T-helper 9 cell (primary cell): ENCODE measurements at places on chromosomes 7 and 10.

DNA sequence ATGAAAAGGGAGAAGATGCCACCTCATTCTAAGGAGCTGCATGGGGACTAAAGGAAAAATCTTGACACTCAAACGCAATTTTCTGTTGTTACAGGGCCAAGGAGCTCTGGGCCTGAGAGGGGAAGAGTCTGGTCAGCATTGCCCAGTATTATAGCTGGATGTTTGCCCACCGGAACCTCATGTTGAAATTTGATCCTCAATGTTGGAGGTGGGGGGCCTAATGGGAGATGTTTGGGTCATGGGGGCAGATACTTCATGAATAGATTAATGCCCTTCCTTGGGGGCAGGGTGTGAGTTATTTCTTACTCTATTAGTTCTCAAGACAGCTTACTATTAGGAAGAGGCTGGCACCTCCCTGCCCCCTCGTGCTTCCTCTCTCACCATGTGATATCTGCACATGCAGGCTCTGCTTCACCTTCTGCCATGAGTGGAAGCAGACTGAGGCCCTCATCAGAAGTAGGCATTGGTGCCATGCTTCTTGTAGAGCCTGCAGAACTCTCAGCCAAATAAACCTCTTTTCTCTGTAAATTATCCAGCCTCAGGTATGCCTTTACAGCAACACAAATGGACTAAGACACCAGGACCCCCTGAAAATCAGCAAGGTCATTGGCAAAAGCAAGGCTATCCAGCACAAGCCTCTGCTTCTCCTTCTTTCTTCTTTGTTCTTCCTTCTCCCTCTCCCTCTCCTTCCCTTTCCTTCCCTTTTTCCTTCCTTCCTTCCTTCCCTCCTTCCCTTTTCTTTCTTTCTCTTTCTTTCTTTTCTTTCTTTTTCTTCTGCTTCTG, 15.1 kb downstream of the GCK start:
- no peak for DNase-seq

DNA sequence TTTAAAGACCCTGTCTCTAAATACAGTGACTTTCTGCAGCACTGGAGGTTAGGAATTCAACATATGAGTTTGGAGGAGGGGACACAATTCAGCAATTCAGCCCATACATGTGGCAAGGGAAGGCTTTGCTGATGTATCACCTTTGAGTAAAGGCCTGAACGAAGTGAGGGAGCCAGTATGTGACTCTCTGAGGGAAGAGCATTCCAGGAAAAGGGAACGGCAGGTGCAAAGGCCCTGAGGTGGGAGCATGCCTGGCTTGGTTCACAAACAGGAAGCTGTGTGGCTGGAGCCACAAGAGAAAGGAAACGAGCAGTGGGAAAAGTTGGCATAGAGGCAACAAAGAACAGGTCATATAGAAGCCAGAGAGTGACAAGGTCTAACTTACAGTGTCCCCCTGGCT, 72.9 kb downstream of the MTPN start:
- no peak for DNase-seq

DNA sequence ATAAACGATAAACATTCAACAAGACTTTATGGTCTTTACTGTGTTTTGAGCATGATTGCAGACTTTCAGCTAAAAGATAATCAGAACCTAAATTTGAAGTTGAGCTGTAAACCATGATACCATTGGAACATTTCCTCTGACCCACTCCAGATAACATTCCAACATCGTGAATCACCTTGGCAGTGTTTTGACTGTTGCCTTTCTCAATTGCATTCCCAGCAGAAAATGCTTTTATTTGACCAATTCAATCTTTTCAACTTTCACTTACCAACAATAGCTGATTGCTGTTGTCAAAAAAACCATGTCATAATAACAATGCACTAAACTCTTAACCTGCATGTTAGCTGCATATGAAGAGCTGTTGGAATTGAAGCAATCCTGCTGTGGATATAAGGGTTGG, 165.5 kb downstream of the MDFIC start:
- no peak for DNase-seq

- DNase-seq, result no peak
Observed at GRCh38 chr7:20738518-20739481, 47.9 kb downstream of the SP8 start.

GRCh38 chr7:55019691-55020465, 1.1 kb downstream of the EGFR start:
- DNase-seq, result no peak

DNA sequence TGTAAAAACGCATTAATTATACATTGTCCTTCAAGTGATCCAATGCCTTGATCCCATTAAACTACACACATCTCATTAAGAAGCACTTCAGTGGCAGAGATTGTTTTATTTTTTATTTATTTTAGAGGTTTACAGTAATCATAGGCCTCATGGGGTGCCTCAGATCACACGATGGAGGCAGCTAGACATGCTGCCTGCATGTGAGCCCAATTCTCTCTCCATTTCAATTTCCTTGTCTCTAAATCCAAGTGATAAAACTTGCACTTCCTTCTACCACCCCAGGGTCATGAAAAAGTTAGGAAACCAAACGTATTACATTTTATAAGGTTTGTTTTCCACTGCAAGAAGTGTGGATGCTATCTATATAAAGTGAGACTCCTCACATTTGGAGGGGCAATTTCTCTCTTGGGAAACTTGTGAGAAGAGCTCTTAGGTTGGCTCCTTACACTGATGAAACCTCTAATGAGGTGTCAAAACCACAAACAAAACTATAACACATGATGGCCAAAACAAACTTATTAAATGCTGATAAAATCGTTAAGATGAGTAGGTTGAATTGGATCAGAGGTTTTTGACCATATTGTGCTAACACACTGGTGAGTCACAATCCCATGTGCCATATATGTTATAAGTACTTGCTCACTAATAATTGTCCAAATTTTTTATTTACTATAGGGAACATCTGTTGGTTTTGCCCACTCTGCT, 22.3 kb upstream of the XPNPEP1 start:
- no peak for DNase-seq

GRCh38 chr10:54470324-54470631, 330.8 kb downstream of the PCDH15 start:
- DNase-seq, result no peak

GRCh38 chr7:2886391-2886790, 42.3 kb upstream of the GNA12 start:
- no peak for DNase-seq

GRCh38 chr7:156148995-156149394, 336.7 kb upstream of the SHH start:
- DNase-seq, result no peak

- no peak for DNase-seq
Observed at GRCh38 chr7:84372155-84372621, 177.6 kb upstream of the SEMA3A start.

DNA sequence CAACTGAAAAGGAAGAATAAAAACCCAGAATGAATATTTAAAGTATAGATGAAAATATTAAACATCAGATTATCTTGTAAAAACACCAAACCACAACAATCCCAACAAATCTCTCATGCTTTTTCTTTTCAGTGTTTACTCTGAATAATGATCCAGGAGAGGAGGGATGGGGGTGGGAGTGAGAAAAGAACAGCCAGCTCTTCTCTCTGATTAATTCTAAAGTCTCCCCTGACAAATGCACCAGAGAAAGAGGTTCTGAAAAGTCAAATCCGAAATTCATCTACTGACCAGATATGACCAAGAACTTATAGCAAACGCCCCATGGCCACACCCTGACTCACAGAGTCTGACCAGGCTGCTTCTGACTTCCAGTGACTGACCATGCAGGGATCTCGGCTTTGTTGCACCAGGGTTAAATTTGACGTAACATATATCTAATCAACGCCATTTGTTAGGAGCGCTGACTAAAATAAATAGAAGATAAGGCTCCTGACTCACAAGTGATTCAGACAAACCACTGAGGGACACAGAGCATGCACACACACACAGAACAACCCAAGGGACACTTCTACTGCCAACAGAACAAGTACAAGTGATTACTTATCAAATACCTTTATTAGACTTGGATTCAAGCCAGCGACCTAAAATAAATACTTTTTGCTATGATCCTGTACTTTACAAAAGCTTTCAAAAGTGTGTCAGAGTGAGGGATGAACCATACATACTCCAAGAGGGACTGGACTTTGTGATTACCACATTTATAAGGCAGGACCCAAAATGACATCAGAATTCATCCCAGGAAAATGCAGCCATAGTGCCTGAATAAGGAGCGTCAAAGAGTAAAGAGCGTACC, 9.3 kb upstream of the SPOCK2 start:
- no peak for DNase-seq

DNA sequence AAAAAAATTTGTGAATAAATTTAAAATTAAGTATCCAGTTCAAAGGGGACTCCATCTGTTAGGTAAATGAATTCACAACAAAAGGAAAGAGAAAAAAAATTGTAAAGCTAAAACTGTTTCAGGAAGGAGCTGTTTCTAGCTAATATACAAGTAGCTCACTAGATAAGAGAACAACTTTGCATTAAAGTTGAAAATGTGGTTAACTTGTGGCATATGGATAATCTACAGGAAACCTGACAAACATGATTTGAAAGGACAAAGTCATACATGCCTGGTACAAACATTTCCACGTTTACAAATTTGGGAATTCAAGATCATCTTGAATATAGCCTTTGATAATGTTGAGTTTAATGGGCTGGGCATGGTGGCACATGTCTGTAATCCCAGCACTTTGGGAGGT, 8.9 kb downstream of the NT5C3A start:
- DNase-seq, result no peak

DNA sequence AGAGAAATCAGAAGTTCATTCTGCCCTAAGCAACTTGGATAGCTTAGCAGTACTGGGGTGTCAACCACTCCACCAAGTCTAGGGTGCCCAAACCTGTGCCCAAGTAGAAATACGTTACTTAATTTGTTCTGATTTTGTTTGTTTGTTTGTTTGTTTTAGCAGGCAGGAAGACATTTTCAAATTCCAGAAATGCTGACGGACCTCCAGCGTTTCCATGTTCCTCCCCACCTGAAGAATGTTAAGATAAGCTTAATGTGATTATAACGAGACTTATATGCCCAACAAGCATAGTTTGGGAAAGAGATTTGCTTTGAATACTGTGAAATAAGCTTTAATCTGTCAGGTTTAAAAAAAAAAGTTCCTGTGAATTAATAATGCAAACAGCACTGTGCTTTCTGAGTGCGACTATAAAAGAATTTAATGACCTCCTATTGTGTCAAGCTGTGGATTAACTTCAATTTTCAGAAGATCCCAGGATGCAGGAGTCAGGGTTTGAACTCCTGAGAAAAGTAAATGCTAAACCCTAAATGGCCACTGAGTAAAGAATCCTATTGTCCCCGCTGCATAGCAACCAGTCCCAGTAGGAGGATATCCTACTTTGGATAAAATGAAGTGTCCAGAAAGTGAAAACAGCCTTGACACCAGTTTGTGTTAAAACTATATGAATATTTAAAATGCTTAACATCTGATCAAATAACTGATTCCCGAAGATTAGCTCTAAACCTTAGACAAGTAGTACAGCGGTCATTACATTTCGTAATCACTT, 56.5 kb downstream of the LYZL1 start:
- DNase-seq, result no peak

GRCh38 chr7:36349626-36350025, 40.0 kb upstream of the ANLN start:
- DNase-seq, result no peak

DNA sequence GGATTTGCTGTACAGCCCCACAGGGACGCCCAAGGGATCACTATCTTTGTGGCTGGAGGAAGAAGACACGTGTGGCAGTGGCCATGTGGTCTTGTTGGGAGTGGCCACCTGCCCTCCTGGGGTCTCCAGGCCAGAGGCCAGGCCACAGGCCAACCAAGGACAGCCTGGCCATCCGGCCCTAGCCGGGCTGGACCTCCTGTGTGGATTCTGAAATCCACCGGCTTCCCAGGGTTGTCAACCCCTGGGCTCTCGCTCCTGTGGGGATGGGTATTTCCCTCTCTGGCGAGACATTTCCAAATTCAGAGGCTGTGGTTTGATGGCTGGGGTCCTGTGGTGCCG, 31.5 kb upstream of the CFAP46 start:
- DNase-seq, result no peak

GRCh38 chr7:14604606-14605005, 297.9 kb downstream of the DGKB start:
- no peak for DNase-seq

GRCh38 chr7:50282813-50283605, 21.5 kb upstream of the IKZF1 start:
- DNase-seq, result no peak

DNA sequence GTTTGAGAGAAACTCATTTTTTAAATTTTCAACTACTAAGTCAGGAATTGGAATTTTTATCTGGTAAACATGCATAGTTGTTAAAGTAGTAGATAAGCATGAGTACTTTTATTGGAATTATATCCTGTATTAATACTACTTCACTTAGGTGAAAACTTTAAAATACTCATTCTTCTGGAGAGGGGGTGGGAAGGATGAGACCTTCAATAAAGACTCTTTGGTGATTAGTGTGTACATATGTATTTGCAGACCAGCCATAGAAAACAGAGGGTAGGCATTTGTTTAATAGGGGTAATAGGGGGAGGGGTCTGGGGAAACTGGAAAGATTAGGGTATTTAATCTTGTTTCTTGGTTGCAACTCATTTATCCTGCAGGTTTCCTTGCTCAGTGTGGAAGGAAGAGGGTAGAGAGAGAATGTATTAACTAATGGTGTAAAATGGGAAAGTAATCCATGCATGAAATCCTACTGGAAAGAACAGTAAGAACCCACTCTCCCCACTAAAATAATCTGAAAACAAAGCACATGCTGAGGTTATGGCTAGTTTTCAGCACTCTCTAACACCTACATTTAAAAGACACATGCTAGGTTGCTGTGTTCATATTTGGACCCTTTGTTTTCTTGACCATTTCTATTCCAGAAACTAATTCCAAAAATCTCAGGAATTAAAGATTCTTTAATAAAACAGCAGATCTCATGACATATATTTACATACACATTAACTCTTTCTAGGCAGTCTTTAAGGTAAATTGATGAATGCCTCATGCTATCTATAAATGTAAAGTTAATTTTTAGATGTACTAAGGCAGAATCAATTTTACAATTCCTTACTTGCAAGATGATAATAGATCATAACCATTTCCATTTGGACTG, 6.2 kb upstream of the IGF2BP3 start:
- no peak for DNase-seq

DNA sequence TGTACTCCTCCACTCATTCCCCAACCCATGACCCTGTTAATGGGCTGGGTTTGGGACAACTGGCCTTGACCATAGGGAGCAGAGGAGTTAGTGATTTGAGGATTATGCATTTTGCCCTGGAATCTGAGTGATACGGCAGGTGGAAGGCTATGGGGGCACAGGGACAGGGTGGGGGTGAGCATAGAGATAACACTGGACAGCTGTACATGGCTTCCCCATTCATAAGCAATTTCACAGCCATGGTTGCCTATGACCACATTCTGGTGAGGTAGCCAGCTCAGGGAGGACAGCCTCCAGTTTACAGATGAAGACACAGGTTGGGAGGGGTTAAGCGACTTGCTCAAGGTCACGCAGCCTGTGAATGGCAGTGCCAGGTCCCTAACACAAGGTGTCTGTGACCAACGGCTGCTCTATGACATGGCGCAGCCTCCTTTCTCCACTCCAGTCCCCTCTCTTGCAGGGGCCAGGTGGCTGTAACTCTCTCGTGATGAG, 319.5 kb downstream of the PLXNA4 start:
- no peak for DNase-seq

GRCh38 chr7:115368998-115369397, 447.1 kb downstream of the MDFIC start:
- no peak for DNase-seq

- DNase-seq, result no peak
Observed at GRCh38 chr7:55260171-55260570, 105.0 kb upstream of the LANCL2 start.

- no peak for DNase-seq
Observed at GRCh38 chr7:155862123-155862892, 50.0 kb upstream of the SHH start.

GRCh38 chr7:55188590-55189138, 169.8 kb downstream of the EGFR start:
- no peak for DNase-seq
